ENCODE measurements at places on chromosomes 4 and X. TPM values are rescaled to one million over a fixed set of nuclear protein-coding genes. Genes with fewer than 3 reads are reported as not detected.

CBLL2 gene
- not detected for total RNA-seq

RBM47 gene
- total RNA-seq: 0.28 TPM

GRCh38 chr4:88803600-88804096, 106.0 kb upstream of the NAP1L5 start:
- no peaks in the 10 kb centered on the region for H3K36me3 ChIP-seq
- DNase-seq: peak; percentile 11
- H3K27ac ChIP-seq: no peak overlapping the region
- H3K4me1 ChIP-seq: no peaks in the 10 kb centered on the region

DIPK2B gene
- not detected for total RNA-seq

SPANXN2 gene
- total RNA-seq: not detected

- H3K4me1 ChIP-seq: no peaks in the 10 kb centered on the region
- DNase-seq: no peak
- H3K27me3 ChIP-seq: no peaks in the 10 kb centered on the region
- no peak overlapping the region for H3K4me3 ChIP-seq
Observed at GRCh38 chrX:139191746-139192385, 338.7 kb upstream of the F9 start.

DNA sequence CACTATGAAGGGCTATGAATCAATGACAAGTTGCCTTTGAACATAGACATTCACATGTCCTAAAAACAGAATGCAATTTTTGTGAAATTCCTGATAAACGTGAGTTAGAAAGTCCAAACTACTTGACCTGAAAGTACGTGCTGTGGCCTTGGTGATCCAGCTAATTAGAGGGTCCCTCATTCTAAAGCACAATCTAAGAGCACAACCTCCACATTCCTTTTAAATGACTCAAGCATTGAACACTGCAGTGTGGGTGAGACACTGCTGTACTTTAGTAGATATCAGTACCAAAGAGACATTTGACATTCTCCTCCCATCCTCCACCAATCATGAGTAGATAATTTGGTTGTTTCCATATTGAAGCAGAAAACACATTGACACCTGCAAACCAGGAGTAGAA, 73.5 kb downstream of the FAM47B start:
- no peaks in the 10 kb centered on the region for H3K27me3 ChIP-seq
- no peaks in the 10 kb centered on the region for H3K36me3 ChIP-seq
- no peak overlapping the region for H3K4me3 ChIP-seq
- DNase-seq: no peak

DNA sequence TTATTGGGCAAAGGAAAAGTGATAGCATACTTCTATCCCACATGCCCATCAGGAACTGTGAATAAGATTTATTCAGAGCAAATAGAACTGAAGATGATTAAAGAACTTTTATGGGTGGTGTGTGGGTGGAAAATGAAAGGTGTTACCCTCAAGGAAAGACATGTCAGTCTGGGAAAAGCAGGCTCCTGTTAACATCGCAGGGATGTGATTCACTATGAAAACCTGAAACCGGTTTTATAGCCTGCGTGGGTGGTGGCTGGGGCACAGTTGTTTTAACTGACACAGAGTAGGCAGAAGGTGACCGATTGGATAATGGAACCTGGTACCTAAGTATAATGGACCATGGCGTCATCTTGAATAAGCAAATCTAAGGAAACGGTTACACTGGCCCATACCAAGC, 61.3 kb upstream of the CASK start:
- DNase-seq: no peak
- no peaks in the 10 kb centered on the region for H3K36me3 ChIP-seq
- no peak overlapping the region for H3K4me3 ChIP-seq
- no peaks in the 10 kb centered on the region for H3K27me3 ChIP-seq
- H3K27ac ChIP-seq: no peak overlapping the region
- no peaks in the 10 kb centered on the region for H3K4me1 ChIP-seq

GPR34 gene
- not detected for total RNA-seq

FAM9B gene
- not detected for total RNA-seq

MAGEE1 gene
- not detected for total RNA-seq

DNA sequence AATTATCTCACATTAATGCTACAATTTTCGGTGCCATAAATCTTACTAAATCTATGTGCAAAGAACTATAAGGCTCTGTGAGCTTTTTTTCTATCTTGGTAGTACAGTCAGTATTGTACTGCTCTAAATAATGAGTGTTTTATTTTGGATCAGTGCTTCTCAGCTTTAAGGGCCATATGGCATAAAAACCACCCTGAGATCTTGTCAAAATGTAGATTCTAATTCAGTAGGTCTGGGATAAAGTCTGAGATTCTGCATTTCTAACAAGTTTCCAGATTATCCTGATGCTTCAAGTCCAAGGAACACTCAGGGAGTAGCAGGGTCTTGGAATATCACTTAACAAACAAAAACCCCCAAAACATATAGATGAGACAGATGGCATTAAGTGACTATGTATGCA, 486.5 kb downstream of the GRXCR1 start:
- H3K36me3 ChIP-seq: no peaks in the 10 kb centered on the region
- H3K27ac ChIP-seq: no peak overlapping the region
- no peaks in the 10 kb centered on the region for H3K27me3 ChIP-seq
- H3K4me1 ChIP-seq: no peaks in the 10 kb centered on the region

POLA1 gene
- total RNA-seq: 45.9 TPM

DNA sequence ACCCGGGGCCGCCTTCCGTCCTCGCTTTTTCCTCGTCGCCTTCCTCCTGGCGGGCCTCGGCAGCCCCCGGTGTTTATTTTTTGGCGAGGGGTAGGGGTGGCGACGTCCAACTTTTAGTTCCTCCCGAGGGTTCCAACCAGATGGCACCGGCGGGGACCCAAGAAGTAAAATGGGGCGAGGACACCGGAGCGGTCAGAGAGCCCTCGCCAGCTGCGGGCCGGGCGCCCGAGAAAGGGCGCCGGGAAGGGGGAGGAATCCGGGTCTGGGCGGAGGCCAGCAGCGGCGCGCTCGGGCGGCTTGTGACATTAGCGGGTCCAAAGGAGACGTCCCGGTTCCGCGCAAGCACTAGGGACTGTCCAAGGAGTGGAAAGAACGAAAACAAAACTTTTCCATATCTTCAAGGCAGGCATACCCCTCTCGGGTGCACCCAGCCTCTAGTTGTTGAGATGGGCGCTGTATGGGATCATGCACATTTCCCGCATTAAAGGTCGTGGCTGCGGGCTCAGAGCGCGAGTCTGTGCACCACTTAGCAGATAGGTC, 691 bp upstream of the USP46 start:
- H3K4me3 ChIP-seq: peak overlapping the region; percentile 66
- no peaks in the 10 kb centered on the region for H3K36me3 ChIP-seq
- DNase-seq: peak; percentile 6

ADGRG4 gene
- not detected for total RNA-seq

DNA sequence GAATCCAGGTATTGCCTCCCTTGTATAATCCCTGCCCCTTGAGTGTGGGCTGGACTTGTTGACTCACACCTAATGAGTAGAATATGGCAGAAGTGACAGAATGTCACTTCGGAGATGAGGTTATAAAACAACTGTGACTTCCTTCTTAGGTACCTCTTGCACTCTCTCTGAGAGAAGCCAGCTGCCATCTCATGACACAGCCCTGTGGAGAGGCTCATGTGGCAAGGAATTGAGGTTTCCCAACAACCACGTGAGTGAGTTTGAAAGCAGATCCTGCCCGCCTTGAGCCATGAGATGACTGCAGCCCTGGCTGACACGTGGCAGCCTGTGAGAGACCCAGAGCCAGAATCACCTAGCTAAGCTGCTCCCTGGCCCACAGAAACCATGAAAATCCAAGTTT, 13.5 kb downstream of the ASB11 start:
- no peak for DNase-seq
- no peak overlapping the region for H3K27ac ChIP-seq
- no peaks in the 10 kb centered on the region for H3K27me3 ChIP-seq
- H3K4me1 ChIP-seq: peaks cover 17% of the 10 kb centered on the region
- H3K36me3 ChIP-seq: no peaks in the 10 kb centered on the region
- H3K4me3 ChIP-seq: no peak overlapping the region

GC gene
- total RNA-seq: not detected

DNA sequence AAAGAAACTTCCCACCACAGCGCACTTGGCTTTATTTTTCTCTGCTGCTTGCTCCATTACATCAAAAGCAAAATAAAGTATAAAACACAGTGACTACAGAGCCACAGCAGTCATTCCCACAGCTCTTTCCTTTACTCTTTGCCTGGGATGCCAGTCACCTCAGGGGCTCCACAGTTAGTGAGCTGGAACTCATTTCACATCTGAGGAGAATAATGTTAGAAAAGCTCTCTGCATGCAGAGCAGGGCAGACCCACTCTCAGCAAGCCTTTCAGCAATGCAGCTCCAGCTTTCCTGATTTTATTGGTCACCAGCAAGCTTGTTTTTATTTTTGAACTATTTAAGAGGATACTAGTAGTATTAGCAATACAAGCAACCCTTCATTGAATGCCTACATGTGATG, 13.8 kb downstream of the GRXCR1 start:
- DNase-seq: no peak
- H3K4me3 ChIP-seq: no peak overlapping the region
- H3K4me1 ChIP-seq: no peaks in the 10 kb centered on the region
- H3K27me3 ChIP-seq: no peaks in the 10 kb centered on the region

- no peak for DNase-seq
- H3K27me3 ChIP-seq: no peaks in the 10 kb centered on the region
- H3K27ac ChIP-seq: no peak overlapping the region
- H3K36me3 ChIP-seq: no peaks in the 10 kb centered on the region
- H3K4me3 ChIP-seq: no peak overlapping the region
- no peaks in the 10 kb centered on the region for H3K4me1 ChIP-seq
Observed at GRCh38 chr4:155532373-155533085, 134.1 kb upstream of the GUCY1A1 start.

DNA sequence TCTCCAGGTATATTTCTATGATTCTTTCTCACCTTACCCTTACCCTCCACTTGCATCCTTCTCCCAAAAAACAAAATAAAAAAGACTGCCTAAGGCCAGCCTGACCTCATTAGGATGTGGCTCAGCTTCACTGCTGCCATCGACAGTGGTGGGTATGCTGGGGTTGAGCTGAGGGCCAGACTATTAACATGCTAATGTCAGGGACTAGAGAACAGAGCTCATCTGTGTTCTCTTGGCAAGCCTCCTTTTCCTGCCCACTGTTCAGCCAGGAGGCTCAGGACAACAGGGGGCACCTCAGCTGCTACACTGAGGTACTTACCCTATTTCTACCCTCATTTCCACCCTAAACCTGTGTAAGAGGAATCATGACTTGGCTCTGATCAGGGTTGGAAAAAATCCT, 59.3 kb downstream of the MSN start:
- no peak overlapping the region for H3K4me3 ChIP-seq
- no peak overlapping the region for H3K27ac ChIP-seq
- no peaks in the 10 kb centered on the region for H3K4me1 ChIP-seq
- no peak for DNase-seq

HSPA4L gene
- total RNA-seq: 4.9 TPM
